ENCODE measurements at places on chromosomes 5 and 9.

- DNase-seq: no peak
Observed at GRCh38 chr5:100668511-100668910, 133.3 kb downstream of the FAM174A start.

DNA sequence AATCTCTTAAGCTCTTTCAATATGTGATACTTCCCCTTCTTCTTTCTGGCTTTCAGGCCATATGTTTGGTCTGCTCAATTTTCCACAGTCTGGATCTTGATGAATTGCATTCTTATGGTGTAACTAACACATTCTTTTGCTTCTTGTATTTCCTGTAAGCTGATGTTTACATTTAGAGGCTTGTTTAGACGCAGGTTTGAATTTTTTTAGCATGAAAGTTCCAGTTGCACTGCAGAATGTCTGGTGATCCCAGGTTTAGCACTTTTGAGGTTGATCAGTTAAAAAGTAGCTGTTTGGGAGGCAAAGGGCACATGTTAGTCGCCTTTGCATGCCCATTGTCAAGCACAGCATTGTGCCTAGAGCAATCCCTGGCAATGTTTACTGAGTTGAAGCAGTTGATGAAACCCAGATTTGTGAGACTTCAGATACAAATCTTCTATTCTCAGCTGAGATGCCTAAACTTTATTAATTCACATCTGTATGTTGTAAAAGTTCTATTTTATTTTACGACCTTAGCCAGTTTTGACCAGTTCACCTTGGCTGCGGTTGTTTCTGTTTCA lies 59.6 kb upstream of the SPATA31C2 start:
- DNase-seq: no peak

DNA sequence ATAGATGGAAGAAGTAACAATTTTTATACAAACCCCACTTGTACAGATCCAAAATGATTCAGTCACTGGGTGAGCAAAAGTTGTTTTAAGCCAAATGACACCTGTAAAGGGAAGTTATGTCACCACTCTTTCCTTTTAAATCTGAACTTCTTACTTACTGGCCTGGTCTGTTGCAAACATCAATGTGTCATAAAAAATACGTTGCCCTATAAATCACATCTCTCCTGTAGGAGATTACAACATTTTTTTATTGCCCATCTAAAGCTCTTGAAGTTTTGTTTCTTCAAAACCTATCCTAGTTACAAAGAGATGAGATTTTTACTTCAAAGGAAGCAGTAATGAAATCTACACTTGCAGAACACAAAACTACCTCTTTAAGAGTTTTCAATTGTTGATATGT lies 1087.8 kb upstream of the DMAC1 start:
- DNase-seq: no peak

GRCh38 chr9:89617978-89618377 lies 13.2 kb downstream of the GADD45G start:
- DNase-seq: no peak

DNA sequence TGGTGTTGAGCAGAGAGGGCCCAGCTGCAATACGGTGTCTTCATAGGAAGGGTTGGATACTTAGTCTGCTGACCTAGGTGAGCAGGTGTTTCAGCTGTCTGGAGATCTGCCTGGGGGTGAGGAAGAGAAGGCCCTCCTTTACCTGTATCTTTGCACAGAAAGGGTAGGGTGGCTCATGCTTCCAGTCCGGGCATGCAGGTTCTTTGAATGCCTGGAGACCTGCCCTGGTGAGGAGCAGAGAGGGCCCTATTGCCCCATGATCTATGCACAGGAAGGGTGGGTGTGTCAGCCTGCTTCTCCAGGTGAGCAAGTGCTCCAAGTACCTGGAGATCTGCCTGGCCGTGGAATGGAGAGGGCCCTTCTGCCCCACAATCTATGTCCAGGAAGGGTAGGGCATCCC lies 63.0 kb downstream of the FER start:
- no peak for DNase-seq

DNA sequence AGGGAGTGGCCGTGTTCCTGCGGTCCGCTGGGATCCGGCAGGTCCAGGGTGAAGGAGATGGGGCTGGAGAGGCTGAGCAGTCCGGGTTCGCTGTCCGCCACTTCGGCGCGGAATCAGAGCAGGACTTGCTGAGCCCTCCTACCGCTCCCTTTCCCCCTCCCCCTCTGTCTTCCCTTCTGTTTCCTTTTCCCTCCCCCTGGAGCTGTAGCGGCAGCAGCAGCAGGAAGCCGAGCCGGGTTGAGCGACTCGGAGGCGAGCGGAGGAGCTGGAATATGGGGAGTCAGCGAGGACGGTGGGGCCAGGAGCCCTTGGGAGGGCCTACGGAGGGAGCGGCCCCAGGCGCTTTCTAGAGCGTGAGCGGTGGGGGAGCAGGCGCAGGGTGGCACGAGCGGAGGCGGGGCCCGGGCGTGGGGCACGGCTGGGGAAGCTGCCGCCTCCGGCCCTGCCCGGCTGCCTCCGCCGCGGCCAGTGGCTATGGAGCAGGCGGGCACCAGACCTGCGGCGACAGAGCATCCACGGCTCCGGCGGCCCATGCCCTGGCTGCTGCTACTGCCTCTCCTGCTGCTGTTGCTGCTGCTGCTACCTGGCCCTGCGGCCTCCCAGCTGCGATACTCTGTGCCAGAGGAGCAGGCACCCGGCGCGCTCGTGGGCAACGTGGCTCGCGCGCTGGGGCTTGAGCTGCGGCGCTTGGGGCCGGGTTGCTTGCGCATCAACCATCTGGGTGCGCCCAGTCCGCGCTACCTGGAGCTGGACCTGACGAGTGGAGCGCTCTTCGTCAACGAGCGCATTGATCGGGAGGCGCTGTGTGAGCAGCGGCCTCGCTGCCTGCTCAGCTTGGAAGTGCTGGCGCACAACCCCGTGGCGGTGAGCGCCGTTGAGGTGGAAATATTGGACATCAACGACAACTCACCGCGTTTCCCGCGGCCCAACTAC lies at the start of gene PCDHAC2:
PCDHAC2 (plus strand) TSS at position 184 of the 933 bp plus-strand sequence; CDS start at position 475, 291 bp downstream.
- DNase-seq: no peak

DNA sequence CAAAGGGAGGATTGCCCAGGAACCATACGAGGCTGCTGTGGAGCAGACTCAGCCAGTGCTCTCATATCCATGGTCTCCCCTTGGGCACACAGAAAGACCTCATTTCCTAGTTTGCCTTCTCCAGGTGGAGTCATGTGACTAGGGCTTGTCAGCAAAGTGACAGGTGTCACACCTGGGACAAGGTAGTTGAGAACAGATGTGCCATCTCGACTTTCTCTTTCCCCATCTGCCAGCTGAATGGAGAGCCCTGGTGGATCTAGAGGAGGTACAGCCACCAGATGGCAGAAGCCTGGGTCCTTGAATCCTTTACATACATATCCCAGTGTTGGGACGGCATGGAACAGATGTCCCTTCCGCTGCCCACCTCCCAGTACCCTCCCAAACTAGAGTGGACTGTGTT lies 42.9 kb upstream of the ALDOB start:
- DNase-seq: no peak

Data from GM12891 (cell line).